ENCODE measurements at places on chromosomes 12 and 14. TPM values are rescaled to one million over a fixed set of nuclear protein-coding genes. Genes with fewer than 3 reads are reported as not detected.

Gene CISTR
- not detected for total RNA-seq

Gene ACSM4
- total RNA-seq: not detected

Gene PAPLN
- total RNA-seq: 13.2 TPM

Gene ARHGAP9
- total RNA-seq: 4.6 TPM

Gene CAPZA3
- total RNA-seq: not detected

Gene CDK4
- 198 TPM for total RNA-seq

Gene TEX52
- not detected for total RNA-seq

Gene SMIM41
- 0.12 TPM for total RNA-seq

Gene NR2C1
- total RNA-seq: 31.5 TPM

Measured in GM23338 (cell line).